ENCODE measurements at places on chromosomes 11 and 22. TPM values are rescaled to one million over a fixed set of nuclear protein-coding genes. Genes with fewer than 3 reads are reported as not detected.

POU2AF3 gene
- 8.0 TPM for polyA plus RNA-seq

FOLH1 gene
- polyA plus RNA-seq = 21.7 TPM

DNA sequence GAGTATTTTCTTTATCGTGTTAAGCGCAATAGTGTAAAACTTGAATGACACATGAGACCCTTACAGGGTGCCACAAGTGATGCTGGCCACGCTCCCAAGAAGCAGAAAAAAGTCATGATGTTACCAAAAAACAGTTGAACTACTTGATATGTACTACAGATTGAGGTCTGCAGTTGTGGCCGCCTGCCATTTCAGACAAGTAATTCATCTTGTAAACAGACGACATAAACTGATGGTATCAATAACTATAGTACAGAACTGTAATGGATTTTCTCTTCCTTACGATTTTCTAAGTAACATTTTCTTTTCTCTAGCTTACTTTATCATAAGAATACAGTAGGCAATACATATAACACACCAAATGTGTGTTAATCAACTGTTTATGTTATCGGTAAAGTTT, 5.5 kb downstream of the CD59 start:
- DNase-seq = no peak

DNA sequence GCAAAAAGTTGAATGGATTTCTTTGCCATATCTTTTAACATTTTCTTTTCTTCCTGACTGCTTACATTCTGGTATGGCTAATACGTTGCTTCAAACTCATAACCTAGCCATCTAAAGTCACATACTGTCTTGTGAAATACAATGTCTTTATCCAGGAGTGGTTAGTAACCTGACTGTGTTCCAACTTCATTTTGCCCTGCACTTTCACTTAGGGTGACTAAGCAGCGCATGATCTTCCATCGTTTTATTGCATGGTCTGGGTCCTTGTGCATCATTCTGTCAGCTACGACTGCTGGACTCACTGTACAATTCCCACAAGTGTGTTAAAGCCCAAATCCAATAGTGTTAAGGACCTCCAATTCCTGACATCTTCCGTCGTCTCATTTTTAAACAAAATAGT, 403.2 kb downstream of the NTM start:
- no peak for DNase-seq
